Eye (tissue), 1 donor: ENCODE measurements at places on chromosomes 4 and X.

GRCh38 chrX:153735274-153735673 is 10.6 kb downstream of the ABCD1 start:
- no peak for DNase-seq

DNA sequence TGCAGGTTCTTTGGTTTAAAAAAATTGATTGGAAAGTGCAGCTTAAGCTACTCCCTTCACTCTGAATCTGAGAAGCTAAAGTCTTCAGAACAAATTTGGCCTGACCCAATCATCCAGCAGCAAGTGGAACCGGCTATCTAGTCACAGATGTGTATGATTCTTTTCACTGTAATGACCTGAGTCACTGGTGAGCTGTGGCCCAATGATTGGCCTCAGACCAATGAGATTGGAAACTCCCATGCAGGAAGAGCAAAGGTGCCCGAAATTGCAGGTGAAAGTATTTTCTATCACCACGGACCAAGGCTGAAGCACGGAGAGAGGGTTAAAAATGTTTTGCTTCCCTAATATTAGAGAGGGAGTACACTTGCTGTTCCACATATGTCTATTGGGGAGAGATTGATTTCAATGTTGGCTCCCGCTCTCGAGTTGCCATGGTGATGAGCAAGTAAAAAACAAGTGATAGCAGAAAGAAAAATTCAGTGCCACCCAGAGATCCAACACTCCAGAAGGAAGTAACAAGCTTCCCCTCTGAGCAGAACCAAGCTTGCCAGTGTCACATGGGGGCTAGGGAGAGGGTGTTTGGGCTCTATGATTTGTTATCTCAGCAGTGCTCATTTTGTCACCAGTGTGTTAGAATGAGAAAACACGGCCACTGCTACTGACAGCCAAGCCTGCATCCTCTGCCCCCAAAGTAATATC is 11.2 kb downstream of the RIPPLY1 start:
- DNase-seq: no peak

DNA sequence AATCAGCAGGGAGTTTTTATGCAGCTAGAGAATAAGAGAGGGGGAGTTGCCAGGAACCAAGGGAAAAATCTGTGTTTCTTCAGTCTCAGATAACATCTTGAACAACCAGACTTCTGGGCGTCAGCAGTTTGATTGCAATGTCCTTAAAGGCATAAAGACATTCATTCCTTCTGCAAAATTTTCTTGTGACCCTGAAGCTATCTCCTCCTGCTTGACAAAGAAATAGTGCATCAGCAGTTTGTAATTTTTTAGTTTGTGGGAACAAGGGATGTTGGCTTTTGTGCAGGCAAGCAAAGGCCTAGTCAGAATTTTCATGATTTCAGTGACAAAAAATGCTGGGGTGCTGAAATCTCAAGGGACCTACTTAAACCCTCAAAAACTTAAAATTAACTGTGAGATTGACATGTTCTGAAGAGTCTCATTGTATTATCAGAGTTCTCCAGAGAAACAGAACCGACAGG is 125.8 kb upstream of the UNC5C start:
- DNase-seq: no peak

DNA sequence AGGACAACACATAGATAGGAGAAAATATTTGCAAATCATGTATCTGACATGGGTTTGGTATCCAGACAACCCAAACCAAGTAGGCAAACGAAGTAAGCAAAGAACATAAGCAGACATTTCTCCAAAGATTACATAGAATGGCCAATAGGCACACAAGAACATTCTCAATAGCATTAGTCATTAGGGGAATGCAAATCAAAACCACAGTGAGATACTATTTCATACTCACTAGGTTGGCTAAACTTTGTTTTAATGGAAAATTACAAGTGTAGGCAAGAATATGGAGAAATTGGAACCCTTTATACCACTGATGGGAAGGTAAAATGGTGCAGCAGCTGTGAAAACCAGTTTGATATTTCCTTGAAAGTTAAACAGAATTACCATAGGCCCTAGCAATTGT is 74.7 kb downstream of the CHRNA9 start:
- DNase-seq: no peak

DNA sequence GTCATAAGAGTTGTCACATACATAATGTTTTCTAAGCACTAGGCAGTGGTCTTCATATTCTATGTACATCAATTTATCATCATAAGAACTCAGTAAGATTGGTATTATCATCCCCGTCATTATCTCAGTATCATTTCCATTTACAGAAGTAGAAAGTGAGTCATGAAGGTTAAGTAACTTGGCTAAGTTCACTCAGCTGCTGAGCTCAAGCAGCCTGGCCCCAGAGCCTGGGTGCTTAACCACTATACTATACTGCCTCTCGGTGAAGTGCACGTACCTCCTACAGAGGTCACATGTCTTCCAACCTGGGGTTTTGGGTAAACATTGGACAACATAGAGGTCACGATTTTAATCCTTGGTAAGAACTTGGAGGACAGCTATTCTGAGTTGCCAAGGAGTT is 161.5 kb upstream of the GATB start:
- no peak for DNase-seq

DNA sequence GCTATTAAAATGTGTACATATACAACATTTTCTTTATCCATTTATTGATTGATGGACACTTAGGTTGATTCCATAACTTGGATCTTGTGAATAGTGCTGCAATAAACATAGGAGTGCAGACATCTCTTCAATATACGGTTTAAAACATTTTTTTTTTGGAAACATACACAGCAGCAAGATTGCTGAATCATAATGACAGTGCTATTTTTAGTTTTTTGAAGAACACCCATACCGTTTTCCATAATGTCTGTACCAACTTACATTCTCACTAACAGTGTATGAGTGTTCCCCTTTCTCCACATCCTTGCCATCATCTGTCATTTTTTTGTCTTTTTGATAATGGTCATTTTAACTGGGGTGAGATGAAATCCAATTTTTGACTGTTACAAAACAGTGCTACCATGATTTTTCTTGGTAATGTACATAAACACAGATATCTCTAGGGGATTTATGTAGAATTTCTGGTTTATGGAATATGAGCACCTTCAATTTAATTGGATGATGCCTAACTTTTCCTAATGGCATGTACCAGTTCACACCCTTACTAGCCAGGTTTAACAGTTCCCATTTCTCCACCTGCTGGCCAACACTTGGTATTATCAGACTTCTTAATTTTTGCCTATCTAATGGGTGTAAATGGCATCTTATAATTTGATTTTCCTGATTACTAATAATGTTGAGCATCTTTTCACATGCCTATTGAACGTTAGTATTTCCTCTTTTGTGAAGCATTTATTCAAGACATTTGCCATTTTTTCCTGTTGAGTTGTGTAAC is 21.0 kb upstream of the TMSB15B start:
- peak; percentile 11 for DNase-seq

GRCh38 chr4:178316211-178316610 is 874.0 kb upstream of the AGA start:
- peak; percentile 6 for DNase-seq

DNA sequence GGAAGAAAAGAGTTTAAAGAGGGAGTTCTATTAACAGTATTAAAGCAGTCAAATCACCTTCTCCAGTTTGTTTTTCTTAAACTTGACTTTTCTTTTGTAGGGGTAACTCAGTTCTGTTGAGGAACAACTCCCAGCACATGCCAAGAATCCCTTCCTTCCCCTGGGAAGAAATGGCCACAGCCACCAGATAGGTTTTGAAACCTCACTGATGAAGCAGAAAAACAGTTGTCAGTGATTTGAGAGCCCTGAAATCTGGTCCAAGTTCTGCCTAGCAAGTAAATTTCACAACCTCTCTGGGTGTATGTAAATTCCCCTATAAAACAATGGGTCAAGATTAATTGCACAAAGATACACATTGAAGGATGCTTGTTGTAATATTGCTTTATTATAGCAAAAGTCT is 167.1 kb downstream of the DHX15 start:
- no peak for DNase-seq

- DNase-seq: no peak
Measured at GRCh38 chrX:118928151-118928550, 46.3 kb upstream of the LONRF3 start.

GRCh38 chr4:6855692-6856297 is 53.8 kb upstream of the TBC1D14 start:
- DNase-seq: no peak

GRCh38 chrX:91079342-91080114 is 355.1 kb upstream of the PABPC5 start:
- DNase-seq: peak; percentile 4

DNA sequence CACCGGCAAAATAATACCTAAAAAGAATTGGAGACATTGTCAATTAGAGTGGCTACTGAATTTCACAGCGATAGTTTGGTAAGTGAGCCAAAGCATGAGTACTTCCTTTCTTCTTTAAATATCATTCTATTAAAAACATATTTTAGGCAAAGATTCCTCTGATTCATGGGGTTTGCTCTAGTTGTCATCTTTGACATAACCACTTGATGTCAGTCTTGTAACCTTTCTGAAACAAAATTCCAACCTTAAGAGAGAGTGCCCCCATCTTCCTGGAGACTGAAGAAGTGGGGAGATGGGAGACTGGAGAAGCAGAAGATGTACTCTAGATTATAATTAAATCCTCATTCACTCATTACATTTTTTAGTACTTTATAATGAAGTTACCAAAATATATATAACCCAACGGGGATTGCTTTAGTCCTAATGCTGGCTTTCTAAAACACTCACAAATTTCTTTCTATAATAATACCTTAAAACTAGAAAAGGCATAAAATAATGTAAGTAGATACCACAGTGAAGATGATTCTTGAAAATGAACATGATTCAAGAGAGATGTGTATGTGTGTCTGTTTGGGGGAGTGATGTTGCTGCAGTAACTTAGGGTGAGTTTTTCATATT is 96.4 kb downstream of the EMCN start:
- DNase-seq: peak; percentile 64

GRCh38 chr4:189597341-189597740 is 343.3 kb upstream of the FRG1 start:
- DNase-seq: no peak
